Hair follicle dermal papilla cell (primary cell): ENCODE measurements at places on chromosomes 2 and 18. TPM values are rescaled to one million over a fixed set of nuclear protein-coding genes. Genes with fewer than 3 reads are reported as not detected.

The COLEC12 gene
- 297 and 345 TPM in 2 replicates for total RNA-seq

The RMND5A gene
- 13.6 and 21.4 TPM in 2 replicates for total RNA-seq

The EPAS1 gene
- 134 and 159 TPM in 2 replicates for total RNA-seq

The CSRNP3 gene
- 1.2 and 1.6 TPM in 2 replicates for total RNA-seq

The LIPG gene
- total RNA-seq = 0.24 and 0.65 TPM in 2 replicates

The TANC1 gene
- total RNA-seq = 34.7 and 40.4 TPM in 2 replicates

The IL1B gene
- 0.36 and 0.97 TPM in 2 replicates for total RNA-seq

The ZFP36L2 gene
- total RNA-seq = 32.3 and 32.9 TPM in 2 replicates

The NCKAP1 gene
- 133 and 178 TPM in 2 replicates for total RNA-seq

The EVX2 gene
- total RNA-seq = under 0.01 and 0.12 TPM in 2 replicates

The SH3RF3 gene
- total RNA-seq = 16.5 and 24.2 TPM in 2 replicates

The ANKRD30BL gene
- total RNA-seq = not detected in 2 replicates

The ALPP gene
- total RNA-seq = not detected in 2 replicates

The ZNF521 gene
- total RNA-seq = 70.4 and 94.4 TPM in 2 replicates

The ACVR1C gene
- total RNA-seq = 6.2 and 7.8 TPM in 2 replicates

The PPP3R1 gene
- 23.4 and 26.1 TPM in 2 replicates for total RNA-seq

The LCT gene
- total RNA-seq = under 0.01 TPM in 1 of 2 replicates, not detected in the other

The CELF4 gene
- not detected in 2 replicates for total RNA-seq

The LDLRAD4 gene
- total RNA-seq = 0.12 and 0.65 TPM in 2 replicates

The LYPD6B gene
- total RNA-seq = 11.4 and 18.6 TPM in 2 replicates

The HK2 gene
- 33.5 and 54.0 TPM in 2 replicates for total RNA-seq

The NAT8 gene
- not detected in 2 replicates for total RNA-seq

The ALPG gene
- not detected in 2 replicates for total RNA-seq

The MBOAT2 gene
- total RNA-seq = 53.8 and 63.0 TPM in 2 replicates

The TUBA3E gene
- total RNA-seq = not detected in 2 replicates

The SIGLEC15 gene
- total RNA-seq = 1.5 and 1.9 TPM in 2 replicates

The PRKAG3 gene
- total RNA-seq = 0.16 TPM in 1 of 2 replicates, not detected in the other

The RPRM gene
- 0.16 TPM in 1 of 2 replicates, not detected in the other for total RNA-seq

The TUBB8B gene
- total RNA-seq = not detected in 2 replicates

The ARHGEF4 gene
- 2.4 and 5.5 TPM in 2 replicates for total RNA-seq

The HTR2B gene
- total RNA-seq = 0.49 and 0.61 TPM in 2 replicates

The SLC30A3 gene
- not detected in 2 replicates for total RNA-seq

The DPP10 gene
- total RNA-seq = not detected in 2 replicates

The PRSS56 gene
- not detected in 2 replicates for total RNA-seq

The SPP2 gene
- not detected in 2 replicates for total RNA-seq

The MBD1 gene
- 74.4 and 84.5 TPM in 2 replicates for total RNA-seq

The MDH1B gene
- total RNA-seq = 1.2 and 1.8 TPM in 2 replicates

The SCYGR1 gene
- total RNA-seq = not detected in 2 replicates

The PTPRN gene
- total RNA-seq = 0.36 and 0.49 TPM in 2 replicates

The PRKRA gene
- total RNA-seq = 49.7 and 53.9 TPM in 2 replicates

The GYPC gene
- total RNA-seq = 120 and 135 TPM in 2 replicates

The SERPINB13 gene
- not detected in 2 replicates for total RNA-seq

The SCYGR7 gene
- not detected in 2 replicates for total RNA-seq
